Mononuclear cell (primary cell): ENCODE measurements at places on chromosomes 2 and 18. TPM values are rescaled to one million over a fixed set of nuclear protein-coding genes. Genes with fewer than 3 reads are reported as not detected.

The UPP2 gene
- not detected for total RNA-seq

The SERPINB13 gene
- not detected for total RNA-seq

The SKA1 gene
- total RNA-seq = 0.73 TPM

The UGT1A3 gene
- total RNA-seq = not detected

The COLEC11 gene
- total RNA-seq = not detected

The SP140L gene
- total RNA-seq = 53.8 TPM

The KIAA2012 gene
- total RNA-seq = not detected

The GRB14 gene
- total RNA-seq = 2.0 TPM

The MPP4 gene
- under 0.01 TPM for total RNA-seq

The PLA2R1 gene
- not detected for total RNA-seq

The LBH gene
- 91.4 TPM for total RNA-seq

The ARHGEF33 gene
- under 0.01 TPM for total RNA-seq

The NDC80 gene
- total RNA-seq = 8.6 TPM

The DSG2 gene
- total RNA-seq = 0.21 TPM

The GAD1 gene
- total RNA-seq = not detected

The STPG4 gene
- 1.2 TPM for total RNA-seq
